ENCODE measurements at places on chromosomes 16 and 17. TPM values are rescaled to one million over a fixed set of nuclear protein-coding genes. Genes with fewer than 3 reads are reported as not detected.

GRCh38 chr17:72567774-72568173, 447.0 kb downstream of the SOX9 start:
- no peak for DNase-seq

GRCh38 chr16:1645914-1646525, 32.1 kb upstream of the JPT2 start:
- DNase-seq, result peak; percentile 62

DNA sequence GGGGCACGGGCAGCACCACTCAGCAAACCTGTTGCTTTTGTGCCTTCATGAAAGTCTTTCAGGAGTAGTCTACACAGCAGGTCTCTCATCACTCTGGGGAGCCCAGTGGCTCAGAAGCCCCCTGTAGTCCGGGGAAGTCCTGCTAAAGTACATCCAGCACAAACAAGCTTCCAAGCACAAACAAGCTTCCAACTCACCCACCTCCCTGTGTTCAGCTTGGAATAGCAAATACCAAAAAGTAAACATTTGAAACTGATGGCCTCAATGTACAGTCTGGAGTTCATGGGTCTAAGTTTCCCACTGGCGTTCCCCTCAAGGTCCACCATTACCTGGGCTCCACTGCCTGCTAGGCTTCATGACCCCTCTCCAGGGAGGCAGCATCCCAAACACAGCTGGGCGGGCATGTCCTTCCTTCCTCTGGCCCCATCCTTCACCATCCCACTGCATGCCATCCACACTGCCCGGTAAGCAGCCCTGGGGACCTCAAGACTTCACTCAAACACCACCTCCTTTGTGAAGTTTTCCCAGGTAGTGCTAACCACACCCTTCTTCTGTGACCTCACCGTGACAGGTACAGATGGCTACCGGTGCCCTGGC, 62.8 kb upstream of the SIAH1 start:
- DNase-seq, result no peak

DNA sequence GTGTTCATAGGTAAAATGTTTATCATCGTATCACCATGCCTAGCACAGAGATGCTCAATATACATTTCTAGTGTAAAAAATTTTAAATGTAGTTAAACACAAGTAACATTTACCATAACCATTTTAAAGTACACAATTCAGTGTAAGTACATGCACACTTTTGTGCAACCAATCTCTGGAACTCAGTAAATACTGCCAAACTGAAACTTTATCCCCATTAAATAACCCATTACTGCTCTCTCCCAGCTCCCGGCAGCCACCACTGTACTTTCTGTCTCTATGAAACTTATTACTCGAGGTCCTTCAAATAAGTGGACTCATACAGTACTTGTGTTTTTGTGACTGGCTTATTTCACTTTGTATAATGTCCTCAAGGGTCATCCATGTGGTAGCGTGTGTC, 29.0 kb downstream of the RMI2 start:
- no peak for DNase-seq

- DNase-seq, result no peak
These were observed 13.6 kb upstream of the TNS4 start for GRCh38 chr17:40515011-40515410.

DNA sequence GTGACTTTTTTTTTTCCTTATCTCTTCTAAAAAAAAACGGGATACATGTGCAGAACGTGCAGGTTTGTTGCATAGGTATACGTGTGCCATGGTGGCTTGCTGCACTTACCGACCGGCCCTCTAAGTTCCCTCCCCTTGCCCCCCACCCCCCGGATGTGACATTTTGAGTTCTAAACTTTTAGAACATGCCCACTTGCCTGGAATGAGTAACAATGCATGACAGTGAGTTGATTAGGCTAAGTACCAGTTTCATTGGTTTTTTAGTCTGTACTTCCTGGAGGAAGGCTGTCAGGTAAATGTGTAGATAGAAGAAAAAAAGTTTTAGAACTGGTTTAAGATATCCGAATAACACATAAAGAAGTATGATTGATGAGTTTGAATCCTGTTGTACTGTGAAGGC, 4.0 kb downstream of the BPTF start:
- no peak for DNase-seq

DNA sequence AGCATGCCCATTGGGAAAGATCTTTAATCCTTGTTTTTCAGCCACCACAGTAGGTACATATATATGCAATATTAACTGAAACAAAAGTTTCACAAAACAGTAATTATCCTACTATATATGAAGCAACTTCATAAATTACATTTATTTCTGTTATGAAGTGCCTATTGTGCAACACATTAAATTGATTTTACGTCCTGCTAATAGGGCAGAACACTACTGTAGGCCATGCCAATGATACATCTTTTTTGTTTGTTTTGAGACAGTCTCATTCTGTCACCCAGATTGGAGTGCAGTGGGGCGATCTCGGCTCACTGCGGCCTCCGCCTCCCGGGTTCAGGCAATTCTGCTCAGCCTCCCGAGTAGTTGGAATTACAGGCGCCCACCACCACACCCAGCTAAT, 29.1 kb downstream of the SF3B3 start:
- DNase-seq, result no peak

GRCh38 chr17:13759518-13760335, 158.0 kb upstream of the HS3ST3A1 start:
- DNase-seq, result no peak

- no peak for DNase-seq
These were observed 372.5 kb downstream of the SNX29 start for GRCh38 chr16:12348733-12349704.

JPH3 gene
- total RNA-seq, result not detected

STAC2 gene
- total RNA-seq, result 1.2 TPM

STRADA gene
- 36.6 TPM for total RNA-seq

FBXO31 gene
- 43.2 TPM for total RNA-seq

Measured in MCF 10A (cell line).